ENCODE measurements at places on chromosomes 13 and 19. TPM values are rescaled to one million over a fixed set of nuclear protein-coding genes. Genes with fewer than 3 reads are reported as not detected.

Gene CDC34
- polyA plus RNA-seq = 160 TPM

Gene KIR2DL3
- not detected for polyA plus RNA-seq

Gene SOX1
- not detected for polyA plus RNA-seq

Gene HSPB6
- 719 TPM for polyA plus RNA-seq

Gene ZNF726
- polyA plus RNA-seq = 0.16 TPM

Gene PTGER1
- 0.05 TPM for polyA plus RNA-seq

Gene ZNF66
- 3.0 TPM for polyA plus RNA-seq

Gene CLDND2
- polyA plus RNA-seq = not detected

Gene MAMSTR
- 3.1 TPM for polyA plus RNA-seq

Gene SYT5
- polyA plus RNA-seq = not detected

Gene IZUMO1
- polyA plus RNA-seq = 0.66 TPM

Gene ABHD13
- polyA plus RNA-seq = 3.8 TPM

Gene CACNA1A
- polyA plus RNA-seq = 0.31 TPM

Gene LRP3
- polyA plus RNA-seq = 25.1 TPM
